ENCODE measurements at places on chromosomes 7 and 10. TPM values are rescaled to one million over a fixed set of nuclear protein-coding genes. Genes with fewer than 3 reads are reported as not detected.

- H3K36me3 ChIP-seq, result peaks cover 4% of the 10 kb centered on the region
- no peaks in the 10 kb centered on the region for H3K27me3 ChIP-seq
- no peak overlapping the region for H3K27ac ChIP-seq
- DNase-seq, result no peak
- H3K4me3 ChIP-seq, result no peak overlapping the region
These were observed 10.6 kb downstream of the CCNJ start for GRCh38 chr10:96053985-96054384.

DNA sequence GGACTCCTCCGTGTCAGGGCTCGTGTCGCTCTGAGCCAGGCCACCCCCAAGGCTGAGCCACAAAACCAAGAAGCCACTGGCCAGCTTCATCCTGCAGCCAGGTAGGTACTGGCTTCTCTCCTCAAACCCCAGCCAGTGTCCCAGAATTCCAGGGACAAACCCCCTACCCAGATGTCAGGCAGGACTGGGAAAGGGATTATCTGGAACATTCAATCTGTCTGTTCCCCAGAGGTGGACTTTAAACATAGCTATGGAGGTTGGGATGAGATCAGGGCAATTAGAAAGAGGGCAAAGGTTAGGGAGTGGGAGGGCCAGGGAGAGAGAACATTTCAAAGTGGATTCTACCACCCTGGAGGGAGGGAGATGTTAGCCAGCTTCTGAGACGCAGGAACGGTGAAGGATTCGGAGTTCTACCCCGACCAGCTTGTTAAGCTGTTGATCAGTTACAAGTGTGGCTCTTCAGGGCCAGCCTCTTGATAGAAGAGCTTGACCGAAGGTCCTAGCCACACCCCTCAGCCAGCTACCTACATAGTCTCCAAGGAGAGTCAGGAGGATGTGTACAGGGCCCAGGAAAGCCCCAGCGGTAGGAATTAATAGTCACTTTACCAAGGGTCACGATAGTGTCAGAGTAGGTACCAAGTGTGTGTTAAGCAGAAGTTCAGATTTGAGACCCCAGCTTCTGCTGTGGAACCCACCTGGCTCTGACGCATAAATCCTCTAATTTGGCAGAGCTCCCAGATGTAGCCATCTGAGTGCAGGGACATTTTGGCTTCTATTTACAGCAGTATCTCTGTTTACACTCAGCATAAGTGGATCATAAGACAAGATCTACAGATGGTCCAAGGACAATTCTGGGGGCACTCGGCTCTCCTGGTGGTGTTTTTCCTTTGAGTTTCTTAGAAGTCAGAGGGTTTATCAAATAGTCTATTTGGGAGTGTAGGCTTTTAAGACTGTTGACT lies at the start of gene PLA2G12B:
PLA2G12B (minus strand) TSS at position 211 of the 959 bp plus-strand sequence; CDS start at position 90, 121 bp downstream.
- no peak within 1 kb of the TSS for H3K27ac ChIP-seq
- no peaks in the 10 kb centered on the region for H3K27me3 ChIP-seq
- H3K4me1 ChIP-seq, result no peaks in the 10 kb centered on the region
- no peak within 1 kb of the TSS for H3K4me3 ChIP-seq
- no peak for DNase-seq

- no peaks in the 10 kb centered on the region for H3K27me3 ChIP-seq
- H3K27ac ChIP-seq, result peak overlapping the region; percentile 93
- H3K4me1 ChIP-seq, result peaks cover 69% of the 10 kb centered on the region
These were observed 83.0 kb upstream of the DUSP5 start for GRCh38 chr10:110414548-110415309.

- H3K27ac ChIP-seq, result no peak overlapping the region
- H3K27me3 ChIP-seq, result no peaks in the 10 kb centered on the region
- DNase-seq, result no peak
These were observed 134.4 kb downstream of the ITGA8 start for GRCh38 chr10:15585303-15585715.

- H3K27ac ChIP-seq, result no peak overlapping the region
These were observed 19.9 kb upstream of the ZEB1 start for GRCh38 chr10:31299119-31299518.

OR2A12 gene
- total RNA-seq, result not detected

- DNase-seq, result no peak
- H3K4me1 ChIP-seq, result peaks cover 8% of the 10 kb centered on the region
- no peaks in the 10 kb centered on the region for H3K36me3 ChIP-seq
- H3K27me3 ChIP-seq, result no peaks in the 10 kb centered on the region
- H3K4me3 ChIP-seq, result no peak overlapping the region
These were observed 98.2 kb downstream of the AHR start for GRCh38 chr7:17396692-17397091.

RPP38 gene
- 18.5 TPM for total RNA-seq

DNA sequence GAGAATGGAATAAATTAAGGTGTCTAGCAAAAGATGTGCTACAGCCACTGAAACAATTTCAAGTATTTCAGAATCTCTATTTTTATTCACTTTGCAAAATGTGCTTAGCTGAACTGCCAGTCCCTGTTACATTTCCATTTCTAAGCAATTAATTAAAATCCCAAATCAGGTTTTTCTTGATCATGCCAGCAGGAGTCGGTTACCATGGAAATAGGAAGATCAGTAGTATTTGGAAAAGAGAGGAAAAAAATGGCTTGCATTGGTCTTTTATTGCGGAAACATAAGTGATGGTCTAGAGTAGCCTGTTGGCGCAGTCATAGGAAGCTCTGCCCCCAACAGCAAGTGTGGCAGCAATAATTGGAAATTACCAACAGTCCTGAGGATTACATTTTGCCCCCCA lies 867.1 kb downstream of the GATA3 start:
- H3K36me3 ChIP-seq, result no peaks in the 10 kb centered on the region
- no peaks in the 10 kb centered on the region for H3K4me1 ChIP-seq
- no peak for DNase-seq
- H3K27me3 ChIP-seq, result no peaks in the 10 kb centered on the region
- no peak overlapping the region for H3K27ac ChIP-seq

- H3K4me1 ChIP-seq, result peaks cover 50% of the 10 kb centered on the region
- H3K36me3 ChIP-seq, result peaks cover 17% of the 10 kb centered on the region
- no peaks in the 10 kb centered on the region for H3K27me3 ChIP-seq
- H3K27ac ChIP-seq, result peak overlapping the region; percentile 70
- DNase-seq, result no peak
These were observed 4.7 kb upstream of the ZNF775 start for GRCh38 chr7:150374472-150374871.

- no peak overlapping the region for H3K27ac ChIP-seq
- H3K36me3 ChIP-seq, result no peaks in the 10 kb centered on the region
- peaks cover 2% of the 10 kb centered on the region for H3K27me3 ChIP-seq
These were observed 55.9 kb upstream of the MXI1 start for GRCh38 chr10:110151467-110151866.

DNA sequence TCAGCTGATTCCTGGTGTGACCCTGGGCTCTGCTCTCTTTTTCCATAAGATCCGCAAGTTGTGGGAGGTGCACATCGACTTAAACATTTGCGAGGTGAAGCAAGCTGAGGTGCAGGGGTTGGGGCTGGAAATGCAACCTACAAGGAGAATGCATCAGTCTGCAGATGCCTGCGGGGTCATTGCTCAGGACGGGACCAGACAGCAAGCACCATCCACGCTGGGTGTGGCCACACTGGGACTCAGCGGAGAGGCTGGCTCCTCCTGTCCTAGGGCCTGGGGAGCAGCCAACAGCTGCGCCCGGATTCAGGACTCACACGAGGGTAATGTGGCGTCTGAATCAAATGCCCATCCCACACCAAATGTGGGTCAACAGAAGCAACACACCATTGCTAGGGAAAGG lies 33.8 kb downstream of the STK32C start:
- H3K27me3 ChIP-seq, result no peaks in the 10 kb centered on the region
- no peaks in the 10 kb centered on the region for H3K36me3 ChIP-seq
- no peak overlapping the region for H3K4me3 ChIP-seq
- no peak overlapping the region for H3K27ac ChIP-seq

- H3K27me3 ChIP-seq, result no peaks in the 10 kb centered on the region
- no peaks in the 10 kb centered on the region for H3K36me3 ChIP-seq
- H3K4me3 ChIP-seq, result no peak overlapping the region
- H3K27ac ChIP-seq, result no peak overlapping the region
These were observed 1061.1 kb upstream of the AUTS2 start for GRCh38 chr7:68537051-68537773.

DNA sequence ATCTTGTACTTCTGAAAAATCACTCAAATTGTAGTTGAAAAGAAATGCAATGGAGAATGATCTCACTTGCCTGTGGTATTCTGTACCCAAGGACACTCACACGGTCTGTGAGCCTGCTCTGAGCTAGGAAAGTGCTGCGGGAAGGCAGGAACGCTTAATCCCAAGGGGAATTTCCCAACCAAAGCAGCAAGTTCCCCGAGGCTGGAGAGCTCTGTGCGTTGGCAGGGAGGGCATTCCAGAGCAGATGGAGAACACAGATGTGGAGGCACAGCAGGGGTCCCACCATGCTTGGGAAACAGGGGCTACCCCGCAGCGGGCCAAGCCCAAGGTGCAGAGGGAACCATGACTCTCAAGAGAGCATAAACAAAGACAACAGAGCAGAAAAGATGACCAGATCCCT lies 13.6 kb downstream of the SVIL start:
- no peak overlapping the region for H3K4me3 ChIP-seq
- H3K4me1 ChIP-seq, result no peaks in the 10 kb centered on the region
- H3K27ac ChIP-seq, result no peak overlapping the region
- H3K27me3 ChIP-seq, result no peaks in the 10 kb centered on the region
- no peaks in the 10 kb centered on the region for H3K36me3 ChIP-seq

GRCh38 chr10:3350617-3351258 lies 178.2 kb upstream of the PITRM1 start:
- no peak overlapping the region for H3K27ac ChIP-seq
- DNase-seq, result no peak
- H3K27me3 ChIP-seq, result no peaks in the 10 kb centered on the region
- H3K4me1 ChIP-seq, result no peaks in the 10 kb centered on the region
- H3K4me3 ChIP-seq, result no peak overlapping the region
- H3K36me3 ChIP-seq, result no peaks in the 10 kb centered on the region

ITGB8 gene
- 3.2 TPM for total RNA-seq

PSD gene
- 0.56 TPM for total RNA-seq

DNA sequence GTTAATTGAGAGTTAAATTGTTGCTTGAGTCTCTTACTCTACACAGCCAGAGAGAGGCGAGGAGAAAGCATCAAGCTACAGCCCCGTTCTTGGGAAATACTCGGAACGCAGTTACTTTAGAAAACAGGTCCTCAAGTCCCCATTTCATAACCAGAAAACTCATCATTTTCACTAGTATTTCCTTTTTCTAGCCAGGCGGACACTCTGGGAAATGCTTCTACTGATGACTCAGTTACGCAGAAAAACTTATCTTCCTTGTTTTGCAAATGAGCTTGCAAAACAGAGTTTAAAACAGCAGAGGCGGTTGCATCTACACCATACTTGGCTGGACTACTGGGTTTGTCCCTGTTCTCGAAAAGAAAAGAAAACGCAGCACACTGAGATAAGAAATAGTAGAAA lies 111.4 kb upstream of the FGFR2 start:
- DNase-seq, result no peak
- no peaks in the 10 kb centered on the region for H3K4me1 ChIP-seq
- H3K27me3 ChIP-seq, result peaks cover 5% of the 10 kb centered on the region
- H3K36me3 ChIP-seq, result no peaks in the 10 kb centered on the region
- no peak overlapping the region for H3K27ac ChIP-seq

GRCh38 chr10:992871-993270 lies 4.6 kb downstream of the GTPBP4 start:
- DNase-seq, result no peak
- H3K36me3 ChIP-seq, result peaks cover 31% of the 10 kb centered on the region
- no peaks in the 10 kb centered on the region for H3K27me3 ChIP-seq
- H3K4me1 ChIP-seq, result peaks cover 7% of the 10 kb centered on the region
- H3K4me3 ChIP-seq, result no peak overlapping the region

DNA sequence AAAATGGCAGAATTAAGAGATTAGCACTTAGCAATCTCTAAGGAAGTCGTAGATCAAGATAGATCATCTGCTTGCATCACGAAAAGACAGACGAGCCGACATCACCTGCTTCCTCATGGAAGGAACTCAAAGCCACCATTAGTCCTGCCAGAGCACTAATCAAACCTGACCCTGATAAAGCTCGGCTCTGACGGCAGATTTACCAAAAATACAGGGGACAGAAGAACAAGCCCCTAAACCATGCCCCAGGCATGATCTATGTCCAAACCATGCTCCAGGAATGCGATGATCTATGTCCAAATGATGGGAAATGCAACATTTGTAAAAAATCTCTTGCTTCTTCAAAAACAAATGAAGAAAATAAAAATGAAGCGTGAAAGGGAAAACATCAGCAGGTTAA lies 182.8 kb downstream of the TCERG1L start:
- DNase-seq, result no peak
- no peak overlapping the region for H3K27ac ChIP-seq
- H3K4me3 ChIP-seq, result no peak overlapping the region
- H3K36me3 ChIP-seq, result no peaks in the 10 kb centered on the region

- no peak overlapping the region for H3K27ac ChIP-seq
- no peak overlapping the region for H3K4me3 ChIP-seq
- no peaks in the 10 kb centered on the region for H3K27me3 ChIP-seq
- no peak for DNase-seq
- H3K4me1 ChIP-seq, result no peaks in the 10 kb centered on the region
These were observed 256.3 kb upstream of the MAGI2 start for GRCh38 chr7:79709574-79710409.

GRCh38 chr10:115065801-115066200 lies 27.4 kb upstream of the ATRNL1 start:
- DNase-seq, result no peak
- H3K4me1 ChIP-seq, result no peaks in the 10 kb centered on the region
- no peak overlapping the region for H3K27ac ChIP-seq

DNA sequence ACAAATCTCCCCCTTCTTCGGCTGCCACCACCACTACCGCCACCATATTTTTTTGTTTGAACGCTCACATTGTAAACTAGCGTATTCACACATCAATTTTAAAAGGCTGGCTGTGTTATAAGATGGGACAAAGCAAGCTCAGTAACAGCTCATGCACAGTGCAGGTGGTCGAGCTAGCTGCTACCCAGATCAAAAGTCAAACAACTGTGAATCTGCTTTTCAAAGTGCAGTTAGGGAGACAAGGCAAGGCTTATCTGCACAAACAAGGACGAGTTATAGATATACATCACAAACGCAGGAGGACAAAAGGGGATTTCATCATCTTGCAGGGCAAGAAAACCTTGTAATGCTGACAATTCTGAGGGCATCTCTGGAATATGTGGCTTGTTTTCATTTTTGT lies 231.6 kb downstream of the VTI1A start:
- H3K4me1 ChIP-seq, result no peaks in the 10 kb centered on the region
- H3K27me3 ChIP-seq, result no peaks in the 10 kb centered on the region
- no peaks in the 10 kb centered on the region for H3K36me3 ChIP-seq
- no peak for DNase-seq

- H3K36me3 ChIP-seq, result no peaks in the 10 kb centered on the region
- peaks cover 8% of the 10 kb centered on the region for H3K4me1 ChIP-seq
- H3K27ac ChIP-seq, result no peak overlapping the region
- H3K4me3 ChIP-seq, result no peak overlapping the region
- peak; percentile 2 for DNase-seq
These were observed 215.4 kb upstream of the LRGUK start for GRCh38 chr7:133911724-133912123.

TFPI2 gene
- 0.28 TPM for total RNA-seq

- no peak overlapping the region for H3K27ac ChIP-seq
- peaks cover 8% of the 10 kb centered on the region for H3K36me3 ChIP-seq
- DNase-seq, result no peak
These were observed 19.3 kb downstream of the IL15RA start for GRCh38 chr10:5958077-5958476.

HNRNPH3 gene
- 104 TPM for total RNA-seq

All from GM12878 (cell line).